Activated T-cell treated with anti-CD3 and anti-CD28 coated beads, Interleukin-2, amount 50 U/mL, for 4 hours (primary cell): ENCODE measurements at places on chromosomes 2 and 18.

- DNase-seq = no peak
Measured at GRCh38 chr2:176087330-176088047, 3.7 kb upstream of the EVX2 start.

DNA sequence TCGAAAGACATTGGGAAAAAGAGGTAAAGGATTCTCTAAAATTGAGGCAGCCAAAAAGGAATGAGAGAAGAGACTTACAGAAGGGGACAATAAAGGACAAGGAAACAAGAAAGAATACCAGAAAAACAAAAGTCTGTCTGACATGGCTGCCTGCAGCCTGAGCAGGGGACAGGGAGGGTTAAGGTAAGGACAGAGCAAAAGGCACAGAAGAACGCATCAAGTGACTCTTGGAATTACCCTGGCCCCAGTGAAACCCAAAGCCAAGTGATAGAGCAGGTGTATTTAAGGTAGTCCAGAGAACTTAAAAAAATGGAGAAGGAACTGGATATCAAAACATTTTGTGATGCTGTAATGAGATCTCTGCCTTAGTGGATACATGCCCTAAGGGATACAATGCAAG, 47.1 kb upstream of the XIRP2 start:
- DNase-seq = no peak

DNA sequence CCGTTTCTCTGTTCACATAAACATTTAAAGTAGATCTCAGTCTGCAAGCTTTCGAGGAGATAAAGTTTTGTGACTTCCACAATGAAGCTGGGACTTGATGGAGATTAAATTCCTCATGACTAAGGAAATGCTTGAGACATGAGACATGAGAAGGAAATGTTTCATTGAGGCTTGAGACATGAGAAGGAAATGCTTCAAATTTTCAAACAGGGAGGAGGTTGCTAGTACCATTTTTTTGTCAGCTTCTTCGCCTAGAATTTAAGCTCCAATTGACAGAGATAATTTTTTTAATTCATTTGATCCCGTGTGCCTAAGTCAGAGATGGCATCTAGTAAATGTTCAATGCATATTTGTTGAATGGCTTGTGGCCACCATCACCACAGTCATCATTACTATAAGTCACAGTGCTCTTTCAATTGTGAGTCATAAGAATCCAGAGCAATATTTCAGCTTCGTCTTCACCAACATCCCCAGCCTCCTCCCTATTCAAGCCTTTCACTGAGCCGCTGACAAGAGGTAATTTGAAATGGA, 543 bp upstream of the MARCHF4 start:
- DNase-seq = no peak

DNA sequence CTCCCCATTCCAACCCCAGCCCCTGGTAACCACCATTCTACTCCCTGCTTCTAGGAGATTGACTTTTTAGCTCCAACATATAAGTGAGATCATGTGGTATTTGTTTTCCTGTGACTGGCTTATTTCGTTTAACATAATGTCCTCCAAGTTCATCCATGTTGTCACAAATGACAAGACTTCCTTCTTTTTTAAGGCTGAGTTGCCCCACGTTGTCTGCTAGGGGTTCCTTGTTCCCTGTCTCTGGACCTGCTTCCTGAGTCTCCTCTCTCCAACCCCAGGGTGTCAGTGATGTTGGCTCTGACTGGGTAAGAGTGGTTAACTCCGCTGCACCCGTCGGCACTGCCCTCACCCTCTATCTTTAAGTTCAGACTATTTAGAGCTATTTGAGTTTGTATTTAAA, 175.2 kb downstream of the SH3RF3 start:
- no peak for DNase-seq

- no peak for DNase-seq
Measured at GRCh38 chr2:89850881-89851582, 1159.6 kb downstream of the RPIA start.

DNA sequence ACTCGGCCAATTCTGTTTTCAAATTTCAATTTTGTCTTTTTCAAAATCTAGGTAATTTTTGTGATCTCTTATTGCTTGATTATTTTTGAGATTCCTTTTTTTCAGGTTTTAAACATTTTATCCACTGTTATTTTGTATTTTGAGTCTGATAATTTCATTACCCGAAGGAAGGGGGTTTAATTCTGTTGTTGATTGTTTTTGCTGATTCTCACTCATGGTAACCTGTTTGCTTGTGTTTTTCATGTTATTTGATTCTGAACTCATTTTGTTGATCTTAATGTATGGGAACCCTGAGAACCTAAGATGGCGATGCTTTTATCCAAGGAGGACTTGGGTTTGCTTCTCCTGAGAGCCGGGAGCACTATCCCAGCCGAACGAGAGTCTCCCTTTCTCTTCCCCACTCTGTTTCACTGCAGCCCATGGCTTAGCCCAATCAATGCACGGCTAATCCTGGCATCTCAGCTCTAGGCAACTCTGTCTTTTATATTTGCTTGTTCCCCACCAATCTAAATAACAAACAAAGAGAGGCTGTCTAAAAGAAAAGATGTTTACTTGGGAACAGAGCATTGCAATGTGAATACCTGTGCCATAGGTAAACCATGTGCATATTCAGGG, 73.2 kb upstream of the ZCCHC2 start:
- DNase-seq = no peak

DNA sequence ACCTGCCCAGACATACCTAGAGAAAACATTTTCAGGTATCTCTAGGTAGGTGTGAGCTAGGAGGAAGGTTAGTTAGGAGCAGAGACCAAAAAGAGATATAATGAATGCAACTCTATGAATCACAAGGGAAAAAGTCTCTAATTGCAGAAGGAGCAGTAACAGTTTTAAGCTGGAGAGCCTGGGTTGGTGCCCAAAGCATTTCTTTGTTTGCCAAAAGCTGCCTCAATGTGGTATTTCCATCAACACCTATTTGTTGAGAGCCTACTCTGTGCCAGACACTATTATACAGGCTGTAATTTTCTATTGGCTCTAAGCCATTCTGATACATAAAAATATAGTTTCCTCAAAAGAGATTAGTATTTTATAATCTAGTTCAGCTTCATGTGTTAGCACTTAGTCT, 141.6 kb downstream of the UBE2E3 start:
- no peak for DNase-seq

GRCh38 chr2:48695991-48696390, 59.5 kb downstream of the LHCGR start:
- DNase-seq = no peak

GRCh38 chr2:222424729-222425671, 657 bp downstream of the SGPP2 start:
- peak; percentile 33 for DNase-seq

DNA sequence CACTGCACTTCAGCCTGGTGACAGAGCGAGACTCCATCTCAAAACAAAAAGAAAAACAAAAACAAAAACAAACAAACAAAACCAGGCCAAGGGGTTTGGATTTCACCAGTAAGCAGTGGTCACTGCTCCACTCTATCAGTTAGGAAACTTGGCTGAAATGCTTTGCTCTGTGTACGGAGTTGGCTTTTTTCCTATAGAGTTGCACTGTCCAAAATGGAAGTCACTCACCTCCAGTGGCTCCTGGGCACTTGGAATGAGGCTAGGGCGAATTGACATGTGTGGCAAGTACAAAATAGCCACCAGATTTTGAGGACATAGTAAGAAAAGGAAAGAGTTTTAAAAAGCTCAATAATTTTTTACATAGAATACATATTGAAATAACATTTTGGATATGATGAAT, 228.7 kb downstream of the LOXHD1 start:
- no peak for DNase-seq

GRCh38 chr2:131394147-131394931, 30.4 kb upstream of the RAB6D start:
- DNase-seq = no peak

- DNase-seq = no peak
Measured at GRCh38 chr2:112151271-112151670, 13.1 kb downstream of the FBLN7 start.

- DNase-seq = no peak
Measured at GRCh38 chr18:23596183-23596582, 9.9 kb upstream of the NPC1 start.

GRCh38 chr2:38636069-38636468, 29.8 kb upstream of the GALM start:
- no peak for DNase-seq

- no peak for DNase-seq
Measured at GRCh38 chr2:24024018-24024417, 14.1 kb downstream of the MFSD2B start.

DNA sequence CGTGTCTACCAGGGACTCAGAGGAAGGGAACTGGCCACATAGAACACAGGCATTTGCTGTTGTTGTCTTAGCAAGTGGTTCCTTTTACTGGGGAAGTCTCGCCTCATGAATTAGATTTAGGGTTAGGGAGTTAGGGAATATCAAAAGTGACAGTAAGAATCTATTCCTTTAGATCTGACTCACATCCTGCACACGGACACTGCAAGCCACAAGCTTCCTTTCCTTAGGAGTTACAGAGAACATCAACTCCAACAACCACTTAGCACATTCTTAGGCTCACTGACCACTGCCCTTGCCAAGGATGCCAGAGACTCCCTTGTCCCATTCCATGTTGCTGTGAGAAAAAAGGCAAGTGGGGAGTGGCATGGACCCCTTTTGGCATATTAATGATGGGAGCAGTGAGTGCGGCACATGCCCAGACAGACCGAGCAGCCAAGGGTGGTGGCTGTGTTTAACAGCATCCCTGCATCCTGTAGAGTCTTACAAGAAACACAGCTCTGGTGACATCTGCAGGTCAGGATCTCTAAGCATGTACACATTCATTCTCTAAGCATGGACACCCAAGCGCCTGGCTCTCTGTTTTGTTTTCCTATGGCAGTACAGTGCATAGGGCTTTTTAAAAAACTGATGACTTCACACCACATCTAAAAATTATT, 745.6 kb upstream of the RAB6C start:
- no peak for DNase-seq

- no peak for DNase-seq
Measured at GRCh38 chr2:177667626-177668025, 275.1 kb downstream of the AGPS start.

GRCh38 chr2:28185891-28186290, 206.8 kb upstream of the FOSL2 start:
- DNase-seq = no peak

DNA sequence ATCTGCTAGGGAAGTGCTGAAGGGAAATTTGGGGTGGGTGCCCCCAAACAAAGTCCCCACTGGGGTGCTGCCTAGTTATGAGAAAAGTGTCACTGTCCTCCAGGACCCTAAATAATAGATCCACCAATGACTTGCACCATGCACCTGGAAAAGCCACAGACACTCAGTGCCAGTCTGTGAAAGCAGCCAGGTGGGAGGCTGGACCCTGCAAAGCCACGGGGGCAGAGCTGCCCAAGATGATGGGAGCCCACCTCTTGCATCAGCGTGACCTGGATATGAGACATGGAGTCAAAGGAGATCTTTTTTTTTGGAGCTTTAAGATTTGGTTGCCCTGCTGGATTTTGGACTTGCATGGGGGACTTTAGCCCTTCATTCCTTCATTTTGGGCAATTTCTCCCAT, 431.6 kb downstream of the ERBB4 start:
- no peak for DNase-seq

- no peak for DNase-seq
Measured at GRCh38 chr2:241356871-241357260, 781 bp downstream of the FARP2 start.

- no peak for DNase-seq
Measured at GRCh38 chr2:72538486-72538885, 287.3 kb downstream of the EXOC6B start.

DNA sequence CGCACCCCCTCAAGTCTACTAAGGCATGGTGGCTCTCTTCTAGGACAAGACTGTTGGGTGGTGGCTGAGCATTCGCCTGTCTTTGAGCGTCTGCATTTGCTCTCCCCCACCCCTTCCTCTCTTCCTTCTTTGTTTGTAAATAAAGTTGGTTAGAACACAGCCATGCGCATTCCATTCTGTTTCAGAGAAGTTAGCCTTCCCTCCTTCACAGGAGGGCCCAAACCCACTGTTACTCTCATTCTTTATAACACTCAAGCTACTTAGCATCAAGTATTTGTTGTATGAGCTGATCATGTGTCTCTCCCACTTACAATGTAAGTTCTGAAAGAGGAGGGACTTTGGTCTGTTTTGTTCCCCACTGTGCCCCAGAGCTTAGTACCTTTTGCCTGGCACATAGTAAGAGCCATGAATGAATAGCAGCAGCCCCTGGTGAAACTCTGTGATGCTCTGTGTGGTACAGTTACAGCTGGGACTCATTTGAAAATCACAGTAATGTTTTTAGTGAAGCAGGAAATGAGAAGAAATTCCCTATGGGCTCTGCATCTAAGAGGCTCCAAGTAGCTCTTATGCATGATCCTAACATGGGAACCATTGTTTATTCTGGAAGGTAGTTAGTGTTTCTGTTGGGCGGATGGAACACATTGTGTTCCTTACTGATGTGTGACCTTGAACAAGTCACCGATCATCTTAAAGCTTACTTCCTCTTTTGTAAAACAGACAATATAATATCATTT, 7.7 kb downstream of the MGAT5 start:
- DNase-seq = no peak

DNA sequence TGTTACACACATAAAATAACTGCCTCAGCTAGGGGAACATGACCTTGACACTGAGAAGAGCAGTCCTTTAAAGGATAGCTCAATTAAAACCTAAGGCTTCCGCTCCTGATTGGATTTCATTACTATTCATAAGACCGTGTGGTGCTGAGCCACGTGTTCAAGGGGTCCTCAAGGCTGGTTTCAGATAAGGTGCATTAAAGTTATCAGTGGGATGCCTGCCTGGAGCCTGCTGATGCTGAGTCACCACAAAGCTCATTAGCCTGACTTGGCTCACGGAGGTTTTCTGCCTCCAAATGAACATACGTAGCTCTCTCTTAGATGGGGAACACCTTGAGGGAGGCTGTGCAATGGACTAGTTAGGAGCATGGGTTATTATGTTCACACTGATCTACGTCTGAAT, 518.9 kb downstream of the TDRD15 start:
- DNase-seq = no peak

DNA sequence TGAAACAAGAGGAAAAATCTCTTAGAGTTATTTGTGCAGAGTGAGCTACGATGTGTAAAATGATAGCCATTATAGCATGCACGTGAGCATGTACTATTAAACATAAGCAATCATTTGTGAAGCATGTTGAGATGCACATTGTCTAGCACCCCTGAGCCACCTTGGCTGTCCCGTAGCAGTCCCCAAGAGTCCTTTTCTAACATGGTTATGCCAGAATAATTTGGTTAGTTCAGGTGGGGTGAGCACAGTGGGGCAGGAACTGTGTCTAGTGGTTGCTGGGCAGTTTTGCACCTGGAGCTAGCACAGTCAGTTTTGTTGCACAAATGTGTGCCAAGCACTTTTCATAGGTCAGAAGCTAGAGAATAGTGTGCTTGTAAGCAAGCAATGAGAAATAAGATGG, 809.8 kb downstream of the RNF144A start:
- no peak for DNase-seq

DNA sequence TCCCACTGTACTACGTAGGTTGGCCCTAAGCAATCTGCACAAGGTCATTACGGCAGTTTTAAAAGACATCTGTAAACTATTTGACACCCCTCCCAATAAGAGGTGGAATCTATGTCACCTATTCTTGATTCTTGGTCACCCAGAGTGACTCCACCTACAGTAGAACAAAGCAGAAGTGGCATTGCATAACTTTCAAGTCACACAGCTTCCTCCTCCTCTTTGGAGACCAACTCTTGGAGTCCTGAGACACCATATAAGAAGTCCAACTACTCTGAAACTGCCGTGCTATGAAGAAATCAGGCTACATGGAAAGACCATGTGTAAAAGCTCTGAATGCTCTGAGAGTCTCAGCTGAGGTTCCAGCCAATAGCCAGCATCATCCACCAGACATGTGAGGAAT, 253.5 kb upstream of the CDH20 start:
- no peak for DNase-seq
